ENCODE measurements at places on chromosomes 2 and 18.

DNA sequence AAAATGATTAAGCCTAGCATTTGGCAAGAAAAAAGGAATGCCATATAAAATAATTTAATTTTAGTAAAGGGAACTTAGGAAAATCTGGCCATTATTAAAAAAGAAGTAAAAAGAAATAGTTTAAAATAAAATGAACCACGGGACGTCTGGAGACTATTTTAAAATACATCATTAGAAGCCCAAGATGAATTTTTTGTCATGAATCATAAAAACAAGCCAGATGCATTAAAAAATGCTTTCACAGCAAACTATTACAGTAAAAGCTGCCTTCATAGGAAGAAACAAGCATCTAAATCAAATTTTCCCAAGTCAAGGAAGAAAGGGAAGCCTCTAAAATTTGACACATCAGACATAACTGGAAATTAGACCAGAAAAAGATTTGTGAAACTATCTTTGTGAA is 33.0 kb downstream of the COL5A2 start:
- DNase-seq = no peak

GRCh38 chr18:34771958-34772357 is 61.9 kb downstream of the DTNA start:
- no peak for DNase-seq

DNA sequence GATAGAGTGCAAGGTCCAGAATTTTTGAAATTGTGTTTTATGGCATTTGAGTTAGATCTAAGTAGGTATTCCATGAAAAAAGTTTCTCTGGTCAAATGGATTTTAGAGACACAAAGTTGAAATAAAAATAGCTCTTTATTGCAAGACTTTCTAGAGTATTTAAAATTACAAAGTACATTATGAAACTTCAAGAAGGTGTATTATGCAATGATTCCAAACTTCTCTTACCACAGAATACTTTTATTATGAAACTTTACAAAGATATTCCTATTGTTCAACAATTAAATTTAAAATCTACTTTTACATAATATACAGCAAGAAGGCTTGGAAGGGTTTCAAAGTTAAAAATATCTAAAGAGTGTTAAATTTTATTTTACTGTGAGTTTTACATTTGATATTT is 65.9 kb downstream of the CALCRL start:
- no peak for DNase-seq

GRCh38 chr2:31067259-31067658 is 71.0 kb downstream of the GALNT14 start:
- DNase-seq = no peak

DNA sequence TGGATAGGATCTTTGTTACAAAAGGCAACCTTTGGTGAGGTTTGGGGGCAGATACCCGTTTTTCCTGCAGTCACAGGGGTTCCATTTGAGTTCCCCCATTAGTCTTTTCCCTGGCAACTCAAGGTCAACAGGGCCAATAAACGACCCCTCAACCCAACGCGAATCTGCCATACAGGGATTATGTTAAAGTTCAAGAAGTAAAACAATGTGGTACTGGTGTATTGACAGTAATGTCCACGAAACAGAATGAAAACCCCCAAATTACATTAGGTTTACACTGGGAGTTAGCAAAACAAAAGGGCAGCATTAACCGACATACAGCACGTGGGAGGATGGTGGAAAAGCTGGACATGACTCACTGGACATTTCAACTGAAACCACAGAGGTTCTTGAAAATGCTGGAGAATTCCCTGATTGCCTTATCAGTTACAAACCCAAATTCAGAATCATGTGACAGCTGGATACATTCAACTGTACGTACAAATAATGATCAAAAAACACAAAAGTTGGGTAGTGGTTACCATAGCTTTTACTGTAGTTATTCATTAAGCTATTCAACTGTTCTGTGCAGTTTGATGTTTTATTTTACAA is 4.9 kb upstream of the IMP4 start:
- no peak for DNase-seq

DNA sequence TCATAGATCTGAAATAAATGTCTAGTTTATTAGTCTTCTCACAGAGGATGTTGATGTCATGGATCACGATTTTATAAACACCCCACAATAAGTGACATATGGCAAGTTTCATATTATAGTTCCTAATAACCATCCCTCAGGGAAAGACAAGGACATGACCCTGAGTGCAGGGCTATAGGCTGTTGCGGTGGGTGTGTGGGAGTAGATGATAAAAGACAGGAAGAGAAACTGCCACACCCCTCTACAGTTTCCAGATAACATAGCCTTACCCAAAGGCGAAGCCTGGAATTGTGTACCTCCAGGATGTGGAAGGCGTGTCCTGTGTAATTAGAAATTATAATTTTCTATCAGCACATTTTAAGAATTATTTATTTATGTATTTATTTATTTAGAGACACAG is 2.4 kb upstream of the NEDD4L start:
- no peak for DNase-seq

- no peak for DNase-seq
Observed at GRCh38 chr2:140658760-140659692, 1471.8 kb downstream of the LRP1B start.

DNA sequence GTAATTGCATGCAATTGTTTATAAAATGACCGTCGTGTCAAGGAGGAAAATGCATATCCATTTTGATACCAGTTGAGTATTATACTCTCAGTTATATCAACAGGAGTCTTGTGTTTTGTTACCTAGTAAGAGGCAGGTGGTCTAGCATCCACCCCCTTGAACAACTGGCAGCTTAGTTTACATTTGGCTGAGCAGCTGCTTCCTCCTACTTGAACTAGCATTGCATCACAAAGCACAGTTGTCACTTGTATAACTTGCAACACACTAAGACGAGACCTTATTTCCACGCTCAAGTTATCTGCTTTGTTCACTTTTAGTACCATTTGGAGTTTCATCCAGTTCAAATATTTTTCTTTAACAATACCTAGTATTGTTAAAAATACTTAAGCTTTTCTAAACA is 75.4 kb upstream of the UBE2E3 start:
- no peak for DNase-seq

GRCh38 chr18:63113899-63114565 is 205.5 kb downstream of the BCL2 start:
- no peak for DNase-seq

DNA sequence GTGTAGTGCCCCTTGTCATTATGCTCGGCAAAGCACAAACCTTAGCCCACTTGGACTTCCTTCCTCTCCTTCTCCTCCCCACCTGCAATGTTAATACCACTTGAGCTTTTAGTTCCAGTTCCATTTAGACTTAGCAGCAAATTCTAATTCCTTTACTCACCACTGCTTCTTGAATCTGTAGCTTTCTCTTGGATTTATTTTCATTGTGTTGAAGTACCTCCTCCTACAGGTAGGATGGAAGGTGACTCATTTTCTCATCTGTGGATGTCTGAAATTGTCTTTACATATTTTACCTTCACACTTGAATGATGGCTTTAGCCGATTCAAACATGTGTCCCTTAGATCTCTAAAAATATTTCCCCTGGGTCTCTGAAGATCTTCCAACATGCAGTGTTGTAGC is 32.8 kb upstream of the BIN1 start:
- no peak for DNase-seq

GRCh38 chr2:167253025-167253424 is 364.7 kb downstream of the XIRP2 start:
- DNase-seq = peak; percentile 2

Data from Calu3 (cell line).